HFFc6 (cell line): ENCODE measurements at places on chromosomes 6 and 20.

GRCh38 chr6:127341471-127342202 lies 1.8 kb downstream of the ECHDC1 start:
- H3K4me3 ChIP-seq, result no peak overlapping the region
- no peak overlapping the region for H3K27ac ChIP-seq

- peaks cover 37% of the 10 kb centered on the region for H3K4me1 ChIP-seq
- H3K4me3 ChIP-seq, result peak overlapping the region; percentile 90
- peak overlapping the region; percentile 91 for H3K27ac ChIP-seq
- peaks cover 30% of the 10 kb centered on the region for H3K36me3 ChIP-seq
- DNase-seq, result no peak
- peaks cover 2% of the 10 kb centered on the region for H3K27me3 ChIP-seq
Measured at GRCh38 chr6:89637960-89638319, 607 bp downstream of the LYRM2 start.

- peaks cover 2% of the 10 kb centered on the region; the same call in 1 of the 2 replicates for H3K27me3 ChIP-seq
- no peaks in the 10 kb centered on the region for H3K36me3 ChIP-seq
- H3K4me3 ChIP-seq, result no peak overlapping the region
- no peak overlapping the region for H3K27ac ChIP-seq
- no peak for DNase-seq
Measured at GRCh38 chr6:21748343-21749056, 154.9 kb downstream of the SOX4 start.

- H3K36me3 ChIP-seq, result no peaks in the 10 kb centered on the region
- no peak overlapping the region for H3K27ac ChIP-seq
- DNase-seq, result no peak
- no peaks in the 10 kb centered on the region for H3K4me1 ChIP-seq
Measured at GRCh38 chr20:64241061-64241460, 14.5 kb upstream of the PCMTD2 start.

GRCh38 chr20:37350649-37351574 lies 5.0 kb downstream of the SRC start:
- DNase-seq, result no peak
- H3K27ac ChIP-seq, result no peak overlapping the region
- H3K36me3 ChIP-seq, result peaks cover 25% of the 10 kb centered on the region
- H3K4me3 ChIP-seq, result no peak overlapping the region
- H3K4me1 ChIP-seq, result peaks cover 45% of the 10 kb centered on the region

DNA sequence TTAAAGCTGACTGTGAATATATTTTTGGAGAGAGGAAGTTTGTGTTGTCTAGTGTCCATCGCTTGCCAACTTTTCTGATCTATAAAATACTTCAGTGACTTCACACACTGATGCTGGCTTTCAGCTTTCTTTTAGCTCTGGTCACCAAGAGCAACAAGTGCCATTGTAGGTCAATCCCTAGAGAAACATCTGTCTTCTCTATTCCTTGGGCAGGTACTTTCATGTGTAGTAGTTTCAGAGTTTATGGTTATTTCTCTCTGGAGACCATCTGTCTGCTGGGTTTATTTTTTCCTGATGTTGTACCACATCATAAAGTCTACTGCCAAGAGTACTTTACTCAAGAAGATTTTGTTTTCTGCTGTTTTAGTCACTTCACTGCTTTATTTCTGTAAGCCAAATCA lies 249.9 kb downstream of the KHDC1L start:
- no peak overlapping the region for H3K4me3 ChIP-seq
- H3K36me3 ChIP-seq, result peaks cover 23% of the 10 kb centered on the region
- no peak for DNase-seq
- peak overlapping the region; percentile 45 for H3K27ac ChIP-seq

DNA sequence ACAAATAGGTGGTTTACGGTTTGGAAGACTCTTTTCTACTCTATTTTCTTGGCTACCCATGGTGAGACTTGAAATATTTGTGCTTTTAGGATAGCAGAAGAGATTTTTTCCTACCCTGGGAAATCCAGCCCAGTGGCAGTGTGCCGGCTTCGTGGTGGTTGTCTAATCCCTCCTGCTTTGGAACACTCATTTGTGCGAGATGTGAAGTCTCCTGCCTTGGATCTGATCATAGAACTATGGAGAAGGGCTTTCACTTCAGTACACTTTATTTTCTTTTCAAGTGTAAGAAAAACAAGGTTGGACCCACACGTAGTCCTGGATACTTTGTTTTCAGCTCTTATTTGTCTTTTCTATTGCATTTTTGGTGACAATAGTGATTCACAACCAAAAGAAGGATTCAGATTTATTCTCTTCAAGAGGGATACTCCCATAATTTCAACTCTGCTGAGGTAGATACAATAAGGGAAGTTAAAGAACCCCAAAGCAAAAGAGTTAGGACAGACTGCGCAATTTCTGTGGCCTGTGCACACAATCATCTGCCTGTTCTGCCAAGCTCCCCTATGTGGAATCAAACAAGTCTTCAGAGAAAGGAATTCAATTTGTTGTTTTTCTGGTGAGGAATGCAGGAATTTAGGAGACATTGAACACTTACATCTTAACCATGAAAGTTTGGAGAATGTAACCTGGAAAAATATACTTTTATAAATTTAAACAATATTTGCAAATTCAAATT lies 413.2 kb downstream of the GJA1 start:
- no peak for DNase-seq
- no peaks in the 10 kb centered on the region for H3K36me3 ChIP-seq
- no peak overlapping the region for H3K27ac ChIP-seq
- no peaks in the 10 kb centered on the region for H3K27me3 ChIP-seq

- no peaks in the 10 kb centered on the region for H3K4me1 ChIP-seq
- H3K27ac ChIP-seq, result no peak overlapping the region
- H3K27me3 ChIP-seq, result peaks cover 2% of the 10 kb centered on the region; the same call in 1 of the 2 replicates
- H3K4me3 ChIP-seq, result no peak overlapping the region
- no peak for DNase-seq
Measured at GRCh38 chr20:48350313-48350988, 477.3 kb downstream of the PREX1 start.

GRCh38 chr6:157227202-157228166 lies 95.8 kb downstream of the TMEM242 start:
- no peaks in the 10 kb centered on the region for H3K36me3 ChIP-seq
- peaks cover 10% of the 10 kb centered on the region for H3K27me3 ChIP-seq
- peaks cover 12% of the 10 kb centered on the region for H3K4me1 ChIP-seq
- H3K27ac ChIP-seq, result no peak overlapping the region

DNA sequence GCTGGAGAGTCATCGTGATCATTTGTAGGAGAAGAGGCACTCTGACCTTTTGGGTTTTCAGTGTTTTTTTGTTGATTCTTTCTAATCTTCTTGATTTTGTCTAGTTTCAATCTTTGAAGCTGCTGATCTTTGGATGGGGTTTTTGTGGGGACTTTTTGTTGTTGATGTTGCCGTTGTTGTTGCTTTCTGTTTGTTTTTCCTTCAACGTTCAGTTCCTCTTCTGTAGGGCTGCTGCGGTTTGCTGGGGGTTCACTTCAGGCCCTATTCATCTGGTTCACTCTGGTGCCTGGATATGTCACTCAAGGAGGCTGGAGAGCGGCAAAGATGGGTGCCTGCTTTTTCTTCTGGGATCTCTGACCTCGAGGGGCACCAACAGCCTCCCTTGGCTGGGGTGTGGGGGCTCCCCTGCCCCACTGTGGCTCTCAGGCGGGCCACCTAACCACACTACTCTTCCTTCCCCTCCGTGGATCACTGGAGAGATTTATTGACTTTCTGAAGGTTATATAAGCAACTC lies 21.5 kb upstream of the TMEM244 start:
- H3K4me3 ChIP-seq, result no peak overlapping the region
- H3K4me1 ChIP-seq, result peaks cover 8% of the 10 kb centered on the region
- H3K36me3 ChIP-seq, result peaks cover 21% of the 10 kb centered on the region
- H3K27me3 ChIP-seq, result 0 out of 2 replicates have a peak, but pooled peaks cover 5% of the 10 kb centered on the region
- DNase-seq, result no peak

DNA sequence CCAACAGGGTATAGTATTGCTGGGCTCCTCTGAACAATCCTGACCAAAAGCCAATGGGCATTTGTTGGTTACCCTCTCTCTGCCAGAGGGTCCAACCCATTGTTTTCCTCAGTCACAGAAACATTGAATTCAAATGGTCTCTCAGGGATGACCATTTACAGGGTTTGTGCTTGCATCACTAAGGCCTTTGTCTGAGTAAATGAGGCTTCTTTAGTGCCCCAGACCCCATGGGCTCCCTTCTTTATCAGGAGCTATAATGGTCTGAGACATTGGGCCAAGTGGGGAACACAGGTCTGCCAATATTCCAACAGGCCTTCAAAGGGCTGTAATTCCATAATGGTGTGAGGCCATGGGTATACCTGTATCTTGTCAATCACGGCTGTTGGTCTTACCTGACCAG lies 27.1 kb downstream of the GSTA2 start:
- H3K4me1 ChIP-seq, result no peaks in the 10 kb centered on the region
- DNase-seq, result no peak
- H3K4me3 ChIP-seq, result no peak overlapping the region
- H3K27me3 ChIP-seq, result peaks cover 11% of the 10 kb centered on the region
- 0 out of 2 replicates have a peak, but pooled peaks cover 10% of the 10 kb centered on the region for H3K36me3 ChIP-seq
- no peak overlapping the region for H3K27ac ChIP-seq

GRCh38 chr6:145312481-145312880 lies 422.8 kb downstream of the EPM2A start:
- no peak for DNase-seq
- peaks cover 19% of the 10 kb centered on the region for H3K4me1 ChIP-seq
- no peak overlapping the region for H3K27ac ChIP-seq
- no peak overlapping the region for H3K4me3 ChIP-seq
- no peaks in the 10 kb centered on the region for H3K36me3 ChIP-seq
- H3K27me3 ChIP-seq, result peaks cover 1% of the 10 kb centered on the region; the same call in 1 of the 2 replicates

GRCh38 chr20:38842026-38842425 lies 36.5 kb downstream of the PPP1R16B start:
- H3K4me1 ChIP-seq, result peaks cover 6% of the 10 kb centered on the region; the same call in 1 of the 2 replicates
- DNase-seq, result no peak
- peaks cover 31% of the 10 kb centered on the region for H3K27me3 ChIP-seq
- H3K4me3 ChIP-seq, result no peak overlapping the region
- H3K36me3 ChIP-seq, result no peaks in the 10 kb centered on the region

GRCh38 chr6:13557841-13558240 lies 16.6 kb upstream of the SIRT5 start:
- peaks cover 12% of the 10 kb centered on the region for H3K4me1 ChIP-seq
- peaks cover 7% of the 10 kb centered on the region for H3K27me3 ChIP-seq
- no peaks in the 10 kb centered on the region for H3K36me3 ChIP-seq
- H3K27ac ChIP-seq, result no peak overlapping the region
- H3K4me3 ChIP-seq, result no peak overlapping the region
- DNase-seq, result no peak

DNA sequence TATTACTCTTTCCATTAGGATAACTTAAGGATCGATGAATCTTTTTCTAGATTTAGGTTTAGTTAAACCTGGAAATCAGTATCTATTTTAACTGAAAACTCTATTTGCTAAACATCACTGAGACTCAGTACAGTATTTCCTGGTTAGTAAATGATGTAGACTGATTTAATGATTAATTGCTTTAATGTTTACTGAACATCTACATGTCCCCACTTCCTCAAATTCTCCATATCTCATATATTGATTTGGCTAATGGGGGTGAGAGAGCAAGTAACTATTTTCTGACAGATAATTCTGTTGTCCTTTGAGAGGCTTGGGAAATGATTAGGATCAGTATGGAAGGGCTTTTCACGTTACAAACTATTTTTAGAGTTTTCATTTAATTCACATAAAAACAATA lies 10.3 kb downstream of the MKKS start:
- H3K27ac ChIP-seq, result no peak overlapping the region
- H3K4me3 ChIP-seq, result no peak overlapping the region
- no peaks in the 10 kb centered on the region; the same call in 1 of the 2 replicates for H3K27me3 ChIP-seq
- H3K4me1 ChIP-seq, result peaks cover 22% of the 10 kb centered on the region
- peaks cover 7% of the 10 kb centered on the region; the same call in 1 of the 2 replicates for H3K36me3 ChIP-seq

- peak overlapping the region; percentile 45 for H3K27ac ChIP-seq
- no peaks in the 10 kb centered on the region for H3K36me3 ChIP-seq
- no peak overlapping the region for H3K4me3 ChIP-seq
- H3K27me3 ChIP-seq, result peaks cover 2% of the 10 kb centered on the region
- peak; percentile 65 for DNase-seq
Measured at GRCh38 chr6:26175428-26176181, 88.4 kb downstream of the HFE start.

GRCh38 chr6:2542858-2543218 lies 207.9 kb downstream of the MYLK4 start:
- DNase-seq, result peak; percentile 2
- no peak overlapping the region for H3K27ac ChIP-seq
- H3K4me1 ChIP-seq, result peaks cover 6% of the 10 kb centered on the region; the same call in 1 of the 2 replicates
- H3K27me3 ChIP-seq, result peaks cover 26% of the 10 kb centered on the region
- H3K36me3 ChIP-seq, result no peaks in the 10 kb centered on the region

DNA sequence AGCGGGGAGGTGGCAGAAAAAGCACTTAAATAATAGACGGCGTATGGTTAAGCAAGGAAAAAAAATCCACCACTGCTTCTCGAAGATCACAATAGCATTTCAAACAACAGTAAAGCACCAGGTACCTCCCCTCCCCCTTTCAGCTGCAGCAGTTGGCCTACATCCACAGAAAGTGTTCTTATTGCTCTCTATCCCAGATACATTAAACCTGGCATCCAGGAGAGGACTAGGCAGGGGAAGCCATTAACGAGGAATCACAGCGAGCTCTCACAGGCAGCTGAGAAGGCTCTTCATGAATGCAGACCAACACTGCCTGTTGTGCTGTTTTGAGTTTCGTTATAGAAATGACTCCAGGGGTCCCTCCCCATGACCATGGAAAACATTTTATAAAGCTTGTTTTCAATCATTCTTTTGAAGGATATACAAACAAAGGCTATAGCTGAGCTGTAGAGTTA lies 11.8 kb downstream of the FYN start:
- H3K4me3 ChIP-seq, result no peak overlapping the region
- H3K27me3 ChIP-seq, result no peaks in the 10 kb centered on the region; the same call in 1 of the 2 replicates
- H3K36me3 ChIP-seq, result no peaks in the 10 kb centered on the region
- H3K4me1 ChIP-seq, result peaks cover 5% of the 10 kb centered on the region

GRCh38 chr6:53136000-53136609 lies 12.5 kb downstream of the GCM1 start:
- no peak overlapping the region for H3K4me3 ChIP-seq
- peaks cover 13% of the 10 kb centered on the region for H3K27me3 ChIP-seq
- DNase-seq, result no peak
- H3K4me1 ChIP-seq, result no peaks in the 10 kb centered on the region
- H3K27ac ChIP-seq, result no peak overlapping the region

- no peak overlapping the region for H3K27ac ChIP-seq
- H3K27me3 ChIP-seq, result no peaks in the 10 kb centered on the region; the same call in 1 of the 2 replicates
- H3K4me3 ChIP-seq, result no peak overlapping the region
- H3K36me3 ChIP-seq, result no peaks in the 10 kb centered on the region
- no peak for DNase-seq
Measured at GRCh38 chr6:90008908-90009501, 114.7 kb downstream of the GJA10 start.

- no peak overlapping the region for H3K4me3 ChIP-seq
- no peaks in the 10 kb centered on the region for H3K36me3 ChIP-seq
- no peaks in the 10 kb centered on the region for H3K27me3 ChIP-seq
- no peak overlapping the region for H3K27ac ChIP-seq
- DNase-seq, result no peak
Measured at GRCh38 chr6:81382852-81383251, 369.6 kb downstream of the TENT5A start.
